CD4-positive, alpha-beta T cell treated with Interleukin-10 for 1 hour (primary cell): ENCODE measurements at places on chromosomes 16 and 17.

DNA sequence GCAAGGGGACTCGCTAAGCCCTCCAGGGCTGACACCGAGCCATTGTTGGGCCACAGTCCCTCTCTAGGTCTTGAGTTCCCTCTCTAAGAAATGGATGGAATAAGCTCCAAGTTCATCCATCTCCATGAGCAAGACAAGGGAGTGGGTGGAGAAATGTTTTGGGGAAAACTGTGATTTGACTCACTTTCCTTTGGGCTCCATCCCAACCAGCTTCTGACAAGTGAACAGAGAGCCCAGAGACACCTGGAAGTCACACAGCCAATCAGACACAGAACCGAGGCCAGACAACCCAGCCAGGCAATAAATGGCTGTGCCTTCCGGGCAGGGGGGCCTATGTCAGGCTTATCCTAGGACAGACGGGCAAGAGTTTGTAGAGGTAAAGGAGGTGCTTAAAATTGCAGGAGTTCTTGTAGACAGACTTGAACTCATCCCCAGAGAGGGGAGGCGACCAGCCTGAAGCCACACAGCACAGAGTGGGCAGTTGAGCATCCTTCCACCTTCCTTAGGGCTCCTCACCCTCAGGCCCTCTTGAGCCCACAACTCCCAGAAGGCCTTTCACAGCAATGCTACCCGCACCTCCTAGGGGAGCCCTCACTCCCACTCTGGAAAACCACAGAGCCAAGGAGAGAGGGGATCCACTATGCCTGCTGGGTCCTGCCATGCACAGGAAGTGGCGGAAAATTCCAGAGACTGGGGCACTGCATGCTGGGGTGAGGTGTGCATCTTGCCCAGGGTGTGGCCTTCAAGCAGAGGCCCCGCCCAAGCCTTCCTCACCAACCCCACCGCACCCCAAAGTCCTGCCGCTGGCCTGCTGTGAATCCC, 9.5 kb upstream of the FAM83G start:
- DNase-seq, result no peak

GRCh38 chr16:30875871-30876801, 17.7 kb downstream of the BCL7C start:
- peak; percentile 57 for DNase-seq

- no peak for DNase-seq
Measured at GRCh38 chr16:49748322-49748721, 107.6 kb downstream of the ZNF423 start.

DNA sequence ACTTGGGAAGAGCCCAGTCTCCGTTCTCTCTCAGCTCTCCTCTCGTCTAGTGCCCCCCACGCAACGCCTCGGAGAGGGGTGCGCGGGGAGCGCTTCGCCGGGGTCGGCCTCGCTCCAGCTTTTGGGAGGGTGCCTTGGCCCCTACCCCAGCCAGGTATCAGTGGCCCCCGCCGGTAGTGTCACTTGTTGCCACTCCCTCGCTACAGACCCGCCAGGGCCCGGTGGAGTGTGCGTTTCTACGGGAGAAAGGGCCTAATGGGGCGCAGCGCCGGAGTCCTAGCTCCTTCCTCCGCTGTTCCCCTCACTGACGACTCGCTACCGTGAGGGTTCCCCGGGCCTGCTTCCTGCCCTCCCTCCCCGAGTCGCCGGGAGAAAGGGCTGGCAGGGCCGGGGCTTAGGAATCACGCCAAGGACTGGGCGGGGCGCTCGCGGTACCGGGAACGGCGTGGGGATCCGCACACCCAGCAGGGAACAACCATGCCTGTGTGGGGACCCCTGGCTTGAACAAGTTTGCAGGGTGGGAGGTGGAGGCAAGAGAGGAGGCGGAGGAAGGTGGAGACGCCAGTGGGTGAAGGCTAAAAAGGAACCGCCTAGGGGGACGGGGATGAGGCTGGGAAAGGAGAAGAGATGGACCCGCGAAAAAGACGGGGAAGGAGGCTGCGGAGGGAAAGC, 997 bp upstream of the CDH11 start:
- DNase-seq, result no peak

- DNase-seq, result no peak
Measured at GRCh38 chr17:66375121-66375520, 72.7 kb downstream of the PRKCA start.

DNA sequence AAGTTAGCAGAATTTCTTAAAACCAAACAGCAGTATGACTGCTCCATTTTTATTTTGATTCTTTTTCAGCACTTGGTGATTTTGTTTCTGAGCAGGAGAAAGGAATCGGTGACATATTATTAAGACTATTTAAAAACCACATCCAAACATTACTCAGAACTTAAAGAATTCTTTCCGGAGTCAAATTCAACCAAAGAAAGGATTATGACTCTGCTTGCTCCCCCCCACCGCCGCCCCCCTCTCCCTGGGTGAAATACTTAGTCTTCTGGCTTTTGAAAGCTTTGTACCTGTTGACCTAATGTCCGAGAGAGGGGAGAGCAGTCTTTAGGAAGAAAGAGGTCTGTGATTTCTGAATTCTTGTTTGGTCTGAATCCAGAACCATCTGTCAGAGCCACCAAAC, 17.9 kb upstream of the COL1A1 start:
- DNase-seq, result no peak
